ENCODE measurements at places on chromosomes 7 and 10.

GRCh38 chr10:117342641-117343040, 32.6 kb downstream of the PDZD8 start:
- no peak for DNase-seq

DNA sequence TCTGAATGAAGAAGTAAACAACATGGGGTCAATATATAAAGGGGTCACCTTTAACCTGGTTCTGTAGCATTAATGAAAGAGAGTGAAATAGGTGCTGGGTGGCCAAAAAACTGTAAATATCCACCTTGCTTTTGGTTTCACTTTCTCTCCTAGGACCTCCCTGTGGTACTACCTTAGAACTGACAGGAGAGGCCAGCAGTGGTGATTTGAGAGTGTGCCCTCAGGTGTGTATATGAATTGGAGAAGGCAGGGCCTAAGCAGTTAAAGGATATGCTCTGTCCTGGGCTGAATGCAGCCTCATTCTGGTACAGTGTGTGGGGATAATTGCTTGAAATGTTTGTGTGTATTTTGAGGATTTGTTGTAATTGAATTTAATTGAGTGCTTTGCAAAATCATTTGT, 62.0 kb downstream of the BBS9 start:
- DNase-seq = peak; percentile 10

GRCh38 chr10:114375047-114375446, 29.3 kb downstream of the AFAP1L2 start:
- DNase-seq = no peak

DNA sequence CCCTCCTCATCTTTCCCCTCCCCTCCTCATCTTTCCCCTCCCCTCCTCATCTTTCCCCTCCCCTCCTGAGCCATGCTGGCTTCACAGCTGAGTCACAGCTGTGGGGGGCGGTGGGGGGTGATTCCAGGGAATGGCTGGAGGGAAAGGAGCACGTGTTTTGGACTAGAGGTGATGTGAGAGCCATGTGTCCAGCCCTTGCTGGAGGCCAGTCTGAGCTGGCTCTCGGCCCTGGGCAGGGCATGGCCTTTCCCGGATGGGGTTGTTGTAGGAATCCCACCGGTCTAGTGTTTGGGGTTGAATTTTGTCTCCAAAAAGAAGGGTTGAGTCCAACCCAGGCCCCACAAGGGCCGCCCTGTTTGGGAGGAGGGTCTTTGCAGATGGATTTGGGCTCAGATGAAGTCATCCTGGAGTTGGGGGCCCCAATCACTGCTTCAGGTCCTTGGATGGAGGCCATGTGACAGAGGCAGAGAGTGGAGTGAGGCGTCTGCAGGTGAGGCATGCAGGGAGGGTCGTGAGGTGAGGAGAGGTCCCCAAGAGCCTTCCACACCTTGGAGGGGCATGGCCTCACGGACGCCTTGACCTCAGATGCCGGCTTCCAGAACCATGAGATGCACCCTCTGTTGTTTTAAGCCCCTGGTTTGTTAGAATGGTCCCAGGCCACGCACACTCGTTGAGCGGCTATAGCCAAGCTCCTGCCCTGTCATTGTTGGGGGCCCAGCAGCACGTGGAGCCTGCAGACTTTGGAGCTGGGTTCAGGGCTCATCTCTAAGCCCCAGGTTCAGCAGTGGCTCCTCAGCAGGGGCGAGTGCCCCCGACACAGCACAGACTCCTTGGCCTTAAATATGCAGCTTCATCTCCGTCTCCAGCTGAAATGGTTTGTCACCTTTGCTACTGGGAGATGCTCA, 101.6 kb downstream of the DNAJB6 start:
- no peak for DNase-seq

- no peak for DNase-seq
Observed at GRCh38 chr10:3417096-3417495, 244.5 kb upstream of the PITRM1 start.

DNA sequence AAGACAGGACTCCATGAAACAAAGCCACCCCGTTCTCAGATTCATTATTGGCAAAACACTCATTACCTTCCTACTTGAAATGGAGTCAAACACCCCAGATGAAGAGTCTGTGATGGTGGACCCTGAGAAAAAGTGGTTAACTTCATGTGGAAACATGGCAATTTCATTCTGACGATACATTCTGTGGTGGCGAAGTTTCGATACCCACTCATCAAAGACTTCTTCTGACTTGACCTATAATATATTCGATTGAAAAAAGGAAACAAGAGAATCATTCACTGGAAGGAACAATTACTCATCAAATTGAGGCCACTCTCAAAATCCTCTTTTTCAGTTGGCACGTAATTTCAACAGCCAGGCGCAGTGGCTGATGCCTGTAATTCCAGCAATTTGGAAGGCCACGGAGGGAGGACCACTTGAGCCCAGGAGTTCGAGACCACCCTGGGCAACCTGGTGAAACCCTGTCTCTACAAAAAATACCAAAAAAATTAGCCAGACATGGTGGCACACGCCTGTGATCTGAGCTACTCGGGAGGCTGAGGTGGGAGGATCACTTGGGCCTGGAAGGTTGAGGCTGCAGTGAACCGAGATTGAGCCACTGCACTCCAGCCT, 108.8 kb upstream of the GSDME start:
- DNase-seq = no peak

DNA sequence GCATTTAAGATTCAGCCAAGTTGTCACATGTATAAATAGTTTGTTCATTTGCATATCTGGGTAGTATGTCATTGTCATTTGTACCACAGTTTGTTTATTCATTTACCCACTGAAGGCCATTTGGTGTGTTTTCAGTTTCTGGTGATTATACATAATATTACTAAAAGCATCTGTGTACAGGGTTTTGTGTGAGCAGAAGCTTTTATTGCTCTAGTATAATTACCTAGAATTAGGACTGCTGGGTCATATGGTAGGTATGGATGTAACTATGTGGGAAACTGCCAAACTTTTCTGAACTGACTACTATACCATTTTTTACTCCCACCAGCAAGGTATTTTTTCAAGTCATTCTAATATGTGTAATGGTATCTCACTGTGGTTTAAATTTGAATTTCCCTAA, 584.0 kb upstream of the GHITM start:
- no peak for DNase-seq

- no peak for DNase-seq
Observed at GRCh38 chr7:13540429-13540828, 449.0 kb downstream of the ETV1 start.

DNA sequence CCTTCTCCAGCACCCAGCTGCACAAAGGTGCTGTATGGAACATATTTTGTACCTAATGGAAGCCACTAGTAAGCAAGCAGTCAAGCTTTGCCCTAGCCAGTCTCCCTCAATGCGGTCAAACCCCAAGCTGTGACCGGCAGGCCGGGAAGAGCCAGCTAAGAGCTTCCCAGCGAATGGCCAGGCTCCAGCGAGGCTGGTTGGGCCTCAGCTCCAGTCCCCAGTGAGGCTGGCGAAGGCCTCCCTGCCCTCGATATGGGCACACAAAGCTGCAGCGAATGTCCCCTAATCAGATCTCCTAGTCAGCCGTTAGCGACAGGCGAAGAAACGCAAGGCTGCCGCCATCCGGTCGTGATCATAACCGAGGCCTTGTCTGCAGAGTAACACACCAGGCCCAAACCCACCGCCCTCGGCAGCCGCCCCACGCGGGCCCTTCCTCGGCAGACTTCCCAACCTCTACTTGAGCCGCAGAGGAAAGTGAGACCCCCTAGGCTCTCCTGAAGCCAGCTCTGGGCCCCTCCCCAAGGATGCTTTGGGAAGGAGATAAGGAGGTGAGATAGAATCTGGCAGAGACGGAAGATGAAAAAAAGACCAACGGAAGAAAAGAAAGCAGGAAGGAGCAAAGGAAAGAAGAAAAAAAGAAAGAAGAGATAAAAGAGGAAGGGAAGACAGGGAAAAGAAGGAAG, 3.1 kb upstream of the HOXA9 start:
- DNase-seq = no peak

DNA sequence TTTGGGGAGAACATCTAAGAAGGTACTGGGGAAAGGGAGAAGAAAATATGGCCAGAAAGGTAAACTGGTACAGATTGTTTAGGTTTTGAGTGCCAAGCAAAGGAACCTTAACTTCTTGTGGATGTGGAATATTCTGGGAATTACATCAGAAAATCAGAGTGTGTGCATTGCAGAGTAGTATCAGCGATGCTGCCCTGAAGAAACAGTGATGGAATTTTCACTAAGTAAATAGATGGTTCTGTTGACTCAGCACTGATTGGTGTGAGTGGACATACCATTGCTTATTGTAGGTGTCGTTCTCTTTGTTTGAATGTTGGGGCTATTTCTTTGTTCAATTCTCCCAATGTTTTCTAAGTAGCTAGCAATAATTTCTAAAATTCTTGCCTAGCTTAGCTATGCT, 24.4 kb upstream of the AKR1B1 start:
- DNase-seq = no peak

DNA sequence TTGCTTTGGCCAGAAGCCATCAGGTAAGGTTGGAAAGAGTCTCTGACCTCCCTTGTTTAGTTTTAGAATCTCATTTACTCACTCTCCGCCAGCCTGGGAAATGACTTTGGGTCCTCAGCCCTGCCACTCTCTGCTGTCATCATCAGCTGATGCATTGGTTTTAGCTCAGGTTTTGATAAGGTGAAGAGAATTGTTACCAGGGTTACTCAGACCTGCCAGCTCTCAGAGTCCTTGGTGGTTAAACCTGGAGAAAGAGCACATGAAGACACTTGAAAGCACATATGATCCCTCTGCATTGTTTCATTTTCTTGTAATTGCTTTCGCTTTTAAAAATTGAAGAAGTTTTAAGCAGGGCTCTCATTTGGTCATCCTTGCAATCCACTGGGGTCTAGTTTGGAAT, 4.0 kb upstream of the CROT start:
- DNase-seq = no peak

- peak; percentile 68 for DNase-seq
Observed at GRCh38 chr10:49761789-49762565, at the start of gene OGDHL. Gene OGDHL, minus strand, starts transcription at chr10:49762323. Its CDS starts 3,731 bp downstream, at chr10:49758592.

GRCh38 chr10:127426746-127427145, 122.4 kb upstream of the NPS start:
- DNase-seq = no peak

- DNase-seq = no peak
Observed at GRCh38 chr10:176677-177076, 41.4 kb downstream of the ZMYND11 start.

GRCh38 chr10:79407423-79407796, 38.0 kb downstream of the ZCCHC24 start:
- DNase-seq = no peak

- DNase-seq = no peak
Observed at GRCh38 chr10:47245731-47246350, 54.2 kb upstream of the GDF10 start.

GRCh38 chr7:132779164-132779563, 202.9 kb upstream of the PLXNA4 start:
- DNase-seq = peak; percentile 90

DNA sequence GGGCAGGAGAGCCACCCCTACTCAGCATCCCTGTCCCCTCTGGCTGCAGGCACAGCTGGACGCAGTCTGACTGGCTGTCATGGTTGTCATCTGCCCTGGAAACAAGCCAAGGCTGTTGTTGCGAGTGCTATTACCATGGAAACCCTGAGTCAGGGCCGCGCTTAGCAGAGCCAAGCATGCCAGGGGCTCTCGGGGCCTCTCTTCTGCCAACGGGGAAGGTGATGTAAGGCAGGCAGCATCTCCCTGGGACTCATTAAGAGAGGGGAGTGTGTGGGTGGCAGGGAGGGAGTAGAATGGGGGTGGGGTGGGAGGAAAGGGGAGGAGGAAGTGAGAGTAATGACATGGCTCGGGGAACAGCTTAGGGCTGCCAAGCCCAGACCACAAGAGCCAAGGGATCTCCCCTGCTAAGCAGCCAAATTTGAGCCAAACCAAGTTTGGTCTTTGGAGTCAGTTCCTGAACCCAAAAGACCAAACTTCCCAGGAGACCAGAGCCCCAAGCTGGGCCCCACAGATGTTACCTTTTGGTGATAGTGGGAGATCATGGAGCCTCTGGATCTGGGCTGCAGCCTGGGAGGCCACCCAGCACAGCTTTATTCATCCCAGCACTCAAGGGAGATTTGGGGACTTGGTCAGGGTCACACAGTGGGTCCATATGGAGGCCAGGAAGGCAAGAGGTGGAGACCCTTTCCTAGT, 67.6 kb downstream of the TMEM130 start:
- DNase-seq = peak; percentile 95

DNA sequence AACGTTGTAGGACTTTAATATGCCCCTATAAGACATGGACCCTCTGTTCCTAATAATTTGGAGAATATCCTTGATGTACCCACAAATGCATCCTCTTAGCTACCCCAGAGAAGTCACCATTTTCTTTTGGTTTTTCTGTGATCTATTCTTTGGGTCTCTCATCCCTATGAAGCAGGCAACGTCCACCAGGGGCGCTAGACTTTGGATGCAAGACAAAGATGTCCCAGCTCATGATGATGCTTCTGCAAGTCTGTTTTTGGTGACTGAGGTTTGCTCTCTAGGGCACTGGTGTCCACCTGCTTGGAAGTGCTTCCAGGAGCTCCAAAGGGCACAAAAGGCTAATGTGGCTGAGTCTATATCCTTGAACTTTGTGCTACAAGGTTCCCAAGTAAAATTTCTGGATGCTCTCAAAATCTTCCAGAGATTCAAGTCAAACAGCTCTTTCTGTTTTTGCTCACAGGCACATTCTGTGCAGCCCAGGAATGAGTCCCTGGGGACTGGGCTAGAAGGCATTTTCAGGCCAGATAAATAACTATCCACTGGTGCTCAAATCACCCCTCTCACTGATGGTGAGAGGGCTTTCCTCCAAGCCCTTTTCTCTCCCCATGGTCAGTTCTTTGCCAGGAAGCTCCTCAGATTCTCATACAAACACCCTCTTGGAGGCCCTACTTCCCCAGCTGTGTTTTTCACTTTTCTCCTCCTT, 166.4 kb downstream of the C7orf25 start:
- no peak for DNase-seq

- DNase-seq = no peak
Observed at GRCh38 chr7:78765943-78766729, 687.3 kb downstream of the MAGI2 start.

- no peak for DNase-seq
Observed at GRCh38 chr7:151202836-151203235, 7.5 kb downstream of the H2BK1 start.

DNA sequence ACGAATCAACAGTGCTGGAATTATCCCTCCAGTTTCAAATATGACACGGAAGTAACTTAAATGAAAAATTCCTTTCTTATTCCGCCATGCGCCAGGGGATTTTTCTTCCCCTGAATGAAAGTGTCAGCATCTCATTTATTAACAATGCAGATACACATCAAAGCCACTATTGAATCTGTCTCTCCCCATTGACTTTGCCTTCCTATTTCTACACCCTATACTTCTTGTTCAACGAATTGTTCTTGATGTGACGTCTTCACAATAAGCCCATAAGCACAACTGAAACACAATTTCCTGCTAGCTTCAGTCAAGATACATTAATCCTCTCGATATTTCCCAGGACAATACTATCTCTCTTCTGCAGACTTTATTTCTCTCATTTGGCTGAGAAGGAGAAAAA, 253.5 kb downstream of the ADARB2 start:
- DNase-seq = no peak

DNA sequence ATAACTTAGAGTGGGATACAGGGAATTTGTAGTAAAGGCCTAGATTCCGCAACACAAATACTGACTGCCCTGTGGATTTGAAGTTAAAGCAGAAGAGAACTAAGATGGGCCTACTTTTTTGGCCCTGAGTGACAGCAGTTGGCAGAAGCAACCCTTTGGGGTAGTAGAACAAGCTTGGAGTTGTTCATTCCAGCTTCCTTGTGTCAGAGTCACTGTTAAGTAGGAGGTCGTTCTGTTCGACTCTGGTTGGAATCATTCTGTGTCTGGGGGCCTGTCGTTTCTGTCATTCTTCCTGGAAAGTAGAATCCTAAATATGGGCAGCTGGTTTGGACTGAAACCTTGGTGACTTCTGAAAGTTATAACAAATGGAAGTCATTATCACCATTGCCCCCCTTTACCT, 865.9 kb downstream of the LRMDA start:
- DNase-seq = no peak

Data from NCI-H345 (cell line).